ENCODE measurements at places on chromosomes 1 and 21. TPM values are rescaled to one million over a fixed set of nuclear protein-coding genes. Genes with fewer than 3 reads are reported as not detected.

The TCHHL1 gene
- total RNA-seq = not detected

The ZNF593OS gene
- 0.32 TPM for total RNA-seq

The LORICRIN gene
- not detected for total RNA-seq

The ACBD3 gene
- total RNA-seq = 62.2 TPM

All from fibroblast of villous mesenchyme (primary cell).